ENCODE measurements at places on chromosomes 11 and 22.

- no peak for DNase-seq
These were observed 1.9 kb upstream of the DGAT2 start for GRCh38 chr11:75766443-75767227.

GRCh38 chr11:74371269-74372052 is 26.8 kb downstream of the PGM2L1 start:
- no peak for DNase-seq

DNA sequence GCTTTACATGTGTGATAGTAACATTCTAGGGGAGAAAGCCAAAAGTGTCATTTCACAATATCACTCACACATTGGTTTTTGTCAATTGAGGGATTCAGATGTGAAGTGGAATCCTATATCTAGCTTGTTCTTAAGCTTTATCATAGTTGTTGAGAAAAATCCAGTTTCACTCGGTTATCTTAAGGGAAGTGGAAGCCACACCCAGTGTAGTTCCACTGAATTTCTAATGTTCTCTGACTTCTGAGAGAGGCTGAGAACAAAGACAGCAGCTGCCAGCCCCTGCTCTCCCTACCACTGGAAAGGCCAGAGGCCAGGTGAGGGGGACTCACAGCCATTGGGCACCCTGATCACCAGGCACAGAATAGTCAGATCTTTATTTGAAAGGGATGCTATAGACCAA is 53.7 kb downstream of the THAP12 start:
- DNase-seq, result no peak

DNA sequence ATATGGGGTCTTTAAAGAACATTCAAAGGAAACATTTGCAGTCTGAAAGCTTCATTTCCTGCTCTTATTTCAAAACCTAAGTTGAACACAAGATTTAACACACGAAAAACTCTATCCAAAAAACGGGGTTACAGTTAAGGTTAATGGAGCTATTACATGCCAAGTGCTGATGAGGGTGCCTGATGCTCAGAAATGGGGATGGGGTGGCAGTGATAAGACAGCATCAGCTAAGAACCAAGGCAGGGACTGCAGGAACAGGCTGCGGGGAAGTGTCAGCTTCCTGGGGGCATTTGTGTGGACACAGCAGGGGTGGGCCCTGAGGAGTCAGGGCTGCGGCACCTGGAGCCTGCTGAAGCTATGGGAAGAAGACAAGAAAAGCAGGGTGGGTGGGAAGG is 12.2 kb downstream of the DGCR2 start:
- DNase-seq, result no peak

DNA sequence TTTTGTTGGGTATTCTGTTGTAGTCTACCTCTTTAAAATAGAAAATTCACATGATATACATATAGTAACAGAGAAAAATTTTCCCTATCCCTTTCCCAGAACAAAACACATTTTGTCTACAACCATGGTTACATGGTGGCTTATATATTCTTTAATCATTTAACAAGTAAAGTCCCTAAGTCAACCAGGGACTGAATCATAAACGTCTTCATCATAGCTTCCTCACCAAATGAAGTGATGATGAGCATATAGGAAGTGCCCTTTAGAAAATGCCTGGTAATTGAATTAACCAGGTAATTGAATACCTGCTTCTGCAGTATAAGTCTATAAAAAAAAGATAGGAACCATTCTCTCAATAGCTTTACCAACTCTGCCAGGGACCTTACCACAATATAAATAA is 101.2 kb downstream of the APOL5 start:
- no peak for DNase-seq

DNA sequence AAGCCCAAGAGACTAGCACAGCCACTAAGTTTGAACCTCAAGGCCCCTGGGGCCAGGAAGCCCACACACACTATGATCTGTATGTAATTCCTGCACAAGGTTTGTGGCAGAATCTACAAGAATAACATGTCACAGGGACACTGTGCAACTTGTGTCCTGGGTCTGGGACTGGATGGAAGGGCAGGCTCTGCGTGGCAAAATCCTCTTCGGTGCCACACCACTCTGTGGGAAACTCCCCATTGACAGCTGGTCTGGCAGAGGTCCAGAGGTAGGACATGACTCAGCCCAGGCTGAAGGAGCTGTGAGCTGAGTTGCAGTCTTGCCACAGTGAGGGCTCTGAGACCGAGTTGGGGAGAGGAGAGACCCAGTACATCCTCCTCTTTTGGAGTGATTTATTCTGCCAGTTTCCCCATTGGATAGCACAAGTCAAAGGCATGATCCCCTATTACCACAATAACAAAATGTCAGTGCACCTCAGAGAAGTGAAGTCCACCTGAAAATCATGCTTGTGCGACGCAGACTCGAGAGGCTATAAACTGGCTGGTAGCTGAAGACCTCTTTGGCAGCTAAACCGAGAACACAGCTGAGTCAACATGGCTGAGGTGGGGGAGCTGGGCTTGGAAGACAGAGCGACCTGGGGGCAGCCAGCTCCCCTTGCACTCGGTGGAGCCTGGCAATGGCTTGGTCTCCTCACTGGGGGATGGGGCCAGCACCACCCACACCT is 23.3 kb upstream of the SERPIND1 start:
- DNase-seq, result peak; percentile 30

- no peak for DNase-seq
These were observed 362.5 kb downstream of the RAB38 start for GRCh38 chr11:87812571-87813365.

DNA sequence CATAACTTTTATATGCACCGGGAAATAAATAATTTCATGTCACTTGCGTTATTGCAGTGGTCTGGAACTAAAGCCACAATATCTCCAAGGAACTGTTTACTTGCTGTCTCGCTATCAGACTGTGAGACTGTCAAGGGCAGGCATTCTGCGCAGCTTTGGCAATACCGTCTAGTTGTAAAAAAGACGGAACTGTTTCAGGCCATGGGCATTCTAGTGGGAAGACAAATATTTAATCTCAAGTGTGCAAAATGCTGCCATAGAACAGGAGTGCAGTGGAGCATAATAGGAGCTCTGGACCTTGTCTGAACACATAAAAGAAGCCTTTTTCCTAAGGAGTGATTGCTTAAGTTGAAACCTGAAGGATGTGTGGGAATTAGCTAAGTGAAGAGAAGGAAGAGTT is 53.8 kb downstream of the PACS1 start:
- DNase-seq, result no peak

- DNase-seq, result no peak
These were observed 3.3 kb upstream of the FXYD2 start for GRCh38 chr11:117827521-117828511.

DNA sequence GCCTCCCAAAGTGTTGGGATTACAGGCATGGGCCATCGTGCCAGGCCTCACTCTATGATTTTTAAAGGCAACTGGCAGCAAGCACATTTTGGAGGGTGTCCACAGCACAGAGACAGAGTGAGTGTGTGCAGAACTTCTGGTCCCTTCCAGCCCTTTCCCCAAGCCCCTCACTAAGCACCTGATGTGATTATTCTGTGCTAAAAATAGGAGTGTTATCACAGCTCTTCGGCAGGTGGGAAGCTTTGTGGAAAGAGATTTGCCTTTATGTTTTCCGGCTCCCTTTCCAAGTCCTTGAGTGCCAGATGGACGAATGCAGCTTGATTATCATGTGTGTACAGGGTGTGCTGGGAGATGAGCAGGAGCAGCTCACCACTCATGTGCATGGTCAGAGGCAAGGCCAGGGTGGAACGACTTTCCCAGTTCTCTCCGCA is 310.8 kb downstream of the DDX10 start:
- no peak for DNase-seq
